ENCODE measurements at places on chromosomes 5 and 9.

- peak; percentile 63 for DNase-seq
These were observed 192.2 kb downstream of the TMEM167A start for GRCh38 chr5:82884821-82885471.

DNA sequence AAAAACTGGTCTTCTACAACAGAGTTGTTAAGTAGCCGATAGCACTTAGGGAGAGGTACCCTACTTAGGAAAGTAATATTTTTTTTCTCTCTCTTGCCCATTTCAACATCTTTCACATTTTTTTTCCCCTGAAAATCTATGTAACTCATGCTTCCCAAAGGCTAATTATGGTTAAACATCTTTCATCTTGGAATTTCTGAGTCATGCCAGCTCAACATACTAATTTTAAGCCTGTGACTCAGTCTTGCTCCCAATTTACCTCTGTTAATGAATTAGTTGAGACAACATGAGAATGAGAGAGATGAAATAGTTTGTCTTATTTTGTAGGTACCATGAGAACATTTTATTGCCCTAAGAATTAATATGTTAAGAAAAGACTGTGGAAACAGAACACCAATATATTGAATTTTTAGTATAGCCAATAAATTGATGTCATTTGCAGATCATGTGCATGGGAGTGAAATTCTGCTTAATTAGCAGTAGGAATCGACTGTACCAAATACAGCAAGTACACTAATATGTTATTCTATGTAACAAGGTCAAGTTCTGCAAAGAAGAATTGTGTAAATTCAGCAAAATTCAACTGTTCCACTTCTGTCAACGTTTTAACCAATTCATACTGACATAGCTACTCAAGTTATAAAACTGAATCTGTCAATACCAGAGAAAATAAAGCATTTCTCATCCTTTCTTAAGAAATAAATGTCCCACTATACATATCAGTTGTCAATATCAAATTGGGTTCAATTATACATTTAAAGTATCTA is 550.0 kb downstream of the PTPRD start:
- no peak for DNase-seq

- peak; percentile 37 for DNase-seq
These were observed 68.3 kb downstream of the IQGAP2 start for GRCh38 chr5:76471406-76471805.

- no peak for DNase-seq
These were observed 18.9 kb downstream of the TCF7 start for GRCh38 chr5:134133188-134133994.

DNA sequence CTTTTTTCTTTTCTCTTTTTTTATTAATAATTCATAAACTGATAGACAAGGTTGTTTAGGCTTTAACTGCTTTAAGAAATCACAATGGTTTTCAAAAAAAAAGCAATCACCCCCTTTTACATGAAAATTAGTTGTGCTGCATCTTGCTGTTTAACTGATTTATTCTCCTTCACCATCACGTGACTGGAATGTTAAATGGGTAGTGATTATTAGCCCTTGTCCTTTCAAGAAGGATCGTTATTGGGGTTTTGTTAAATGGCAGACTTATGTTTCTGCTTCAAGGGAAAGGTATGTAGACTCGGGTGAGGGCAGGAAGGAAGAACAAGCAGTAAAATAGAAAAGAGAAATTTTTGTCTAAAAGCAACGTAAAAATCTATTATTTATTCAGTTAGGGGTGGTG is 175.6 kb upstream of the TLE4 start:
- DNase-seq = no peak

GRCh38 chr9:5857928-5858327 is 25.0 kb upstream of the ERMP1 start:
- peak; percentile 97 for DNase-seq

DNA sequence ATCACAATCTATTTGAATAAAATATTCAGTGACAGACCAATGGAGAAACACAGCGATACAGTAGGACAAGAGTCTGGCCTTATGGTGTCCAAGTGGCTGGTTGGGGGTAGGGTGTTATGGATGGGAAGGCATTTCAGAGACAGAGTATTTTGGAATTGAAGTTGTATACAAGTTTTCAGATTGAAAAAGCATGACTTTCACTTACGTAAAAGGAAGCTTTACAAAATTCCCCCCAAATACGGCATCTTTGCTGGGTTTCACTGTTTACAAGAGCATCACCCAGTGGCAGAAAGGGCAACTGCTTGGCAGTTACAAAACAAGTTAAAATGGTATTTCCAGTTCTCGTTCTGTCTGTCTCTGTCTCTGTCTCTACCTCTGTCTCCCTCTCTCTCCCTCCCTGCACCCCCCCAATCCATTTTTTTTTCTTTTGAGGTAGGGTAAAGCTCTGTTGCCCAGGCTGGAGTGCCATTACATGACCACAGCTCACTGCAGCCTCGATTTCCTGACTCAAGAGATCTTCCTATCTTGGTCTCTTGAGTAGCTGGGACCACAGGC is 86.2 kb downstream of the PTPN3 start:
- DNase-seq = peak; percentile 78

DNA sequence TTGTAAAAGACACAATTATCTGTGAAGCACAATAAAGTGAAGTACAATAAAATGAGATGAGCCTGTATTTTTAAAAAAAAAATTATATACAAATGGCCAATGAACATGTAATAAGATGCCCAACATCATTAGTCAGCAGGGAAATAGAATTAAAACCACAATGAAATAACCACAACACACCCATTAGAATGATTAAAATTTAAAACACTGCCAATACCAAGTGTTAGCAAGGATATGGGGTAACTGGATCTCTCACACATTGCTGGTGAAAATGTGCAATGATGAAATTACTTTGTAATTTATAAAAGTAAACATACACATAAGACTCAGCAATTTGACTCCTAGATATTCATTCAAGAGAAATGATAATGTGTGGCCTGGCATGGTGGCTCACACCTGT is 62.8 kb downstream of the SHOC1 start:
- no peak for DNase-seq

DNA sequence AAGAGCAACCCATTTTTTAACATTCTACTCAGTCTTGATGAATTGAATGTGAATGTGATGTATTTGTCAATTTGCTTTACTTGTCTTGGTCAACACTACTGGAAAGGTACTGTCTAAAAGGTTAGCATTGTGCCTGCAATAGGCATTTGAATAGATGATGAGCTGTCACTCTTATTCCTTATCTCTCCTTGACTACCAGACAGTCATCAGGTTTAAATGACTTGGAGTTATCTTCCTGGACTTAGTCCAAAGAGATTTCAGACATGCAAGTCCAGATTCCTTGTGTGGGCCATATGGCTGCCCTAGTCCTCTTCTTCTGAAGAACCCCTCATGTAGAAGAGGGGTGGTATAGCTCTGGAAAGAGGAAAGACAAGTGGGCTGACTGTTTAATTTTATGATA is 4.8 kb downstream of the ARHGEF28 start:
- DNase-seq = no peak

- no peak for DNase-seq
These were observed 245.4 kb downstream of the RAB3C start for GRCh38 chr5:58828258-58828657.

DNA sequence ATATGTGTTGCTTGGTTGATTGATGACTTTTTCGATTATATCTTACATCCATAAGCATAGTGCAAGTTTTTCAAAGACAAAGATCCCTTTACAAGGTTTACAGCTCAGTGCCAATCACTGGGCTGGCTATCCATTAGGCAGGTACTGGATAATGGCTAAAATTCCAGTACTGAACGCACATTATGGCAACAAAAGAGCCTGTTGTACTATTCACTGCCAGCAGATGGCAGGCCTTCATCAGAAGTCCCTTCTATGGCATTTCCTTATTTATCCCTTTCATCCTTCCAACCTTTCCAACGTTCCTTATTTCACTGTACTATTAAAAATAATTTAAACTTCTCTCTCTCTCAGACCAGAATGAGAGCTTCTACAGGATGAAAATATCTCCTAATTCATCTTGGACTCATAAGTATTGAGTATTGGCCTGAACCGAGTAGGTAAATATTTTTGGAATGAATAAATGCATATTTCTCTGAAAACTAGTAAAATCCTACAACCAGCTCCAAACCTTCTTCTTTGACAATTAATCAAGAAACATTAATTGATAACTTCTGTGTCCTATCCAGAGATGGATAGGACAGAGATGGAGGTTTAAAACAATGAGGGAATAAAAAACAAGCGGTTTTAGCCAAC is 6.7 kb upstream of the WNT8A start:
- DNase-seq = peak; percentile 58

DNA sequence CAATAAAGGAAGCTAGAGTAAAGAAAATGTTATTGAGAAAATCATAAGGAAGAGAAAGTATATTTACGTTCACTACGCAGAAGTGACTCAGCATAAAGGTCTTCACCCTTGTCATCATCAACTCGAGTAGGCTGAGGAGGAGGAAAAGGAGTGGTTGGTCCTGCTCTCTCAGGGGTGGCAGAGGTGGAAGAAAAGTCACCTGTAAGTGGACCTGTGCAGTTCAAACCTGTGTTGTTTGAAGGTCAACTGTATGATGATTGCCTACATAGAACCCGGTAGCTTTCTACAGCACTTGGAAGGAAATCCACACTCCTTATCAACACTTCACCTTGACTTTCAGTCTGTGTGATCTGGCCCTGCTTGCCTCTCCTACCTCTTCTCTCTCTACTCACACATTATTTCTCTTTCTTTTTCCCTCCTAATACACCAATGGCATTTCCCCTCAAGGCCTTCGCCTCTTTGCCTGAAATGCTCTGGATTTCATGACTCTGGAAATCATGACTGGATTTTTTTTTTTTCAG is 109.3 kb upstream of the CPEB4 start:
- DNase-seq = peak; percentile 51

- DNase-seq = no peak
These were observed 103.3 kb downstream of the FBXL17 start for GRCh38 chr5:108278285-108279240.

DNA sequence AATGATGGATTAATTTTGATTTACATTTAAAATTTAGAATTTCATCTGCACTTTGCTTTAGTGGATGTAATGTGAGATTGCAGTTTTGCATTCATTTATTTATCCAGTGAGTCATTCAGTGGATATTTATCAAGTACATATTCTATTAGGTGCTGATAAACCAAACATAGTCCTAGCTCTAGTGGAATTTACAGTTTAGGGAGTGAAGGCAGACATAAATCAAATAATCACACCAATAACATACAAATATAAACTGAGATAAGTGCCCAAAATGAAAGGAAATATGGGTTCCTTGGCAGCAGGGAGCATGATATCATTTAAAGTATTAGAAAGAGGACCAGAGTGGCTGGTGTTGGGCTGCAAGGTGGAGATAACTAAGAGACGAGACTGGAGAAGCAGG is 14.7 kb upstream of the NIPBL start:
- no peak for DNase-seq

DNA sequence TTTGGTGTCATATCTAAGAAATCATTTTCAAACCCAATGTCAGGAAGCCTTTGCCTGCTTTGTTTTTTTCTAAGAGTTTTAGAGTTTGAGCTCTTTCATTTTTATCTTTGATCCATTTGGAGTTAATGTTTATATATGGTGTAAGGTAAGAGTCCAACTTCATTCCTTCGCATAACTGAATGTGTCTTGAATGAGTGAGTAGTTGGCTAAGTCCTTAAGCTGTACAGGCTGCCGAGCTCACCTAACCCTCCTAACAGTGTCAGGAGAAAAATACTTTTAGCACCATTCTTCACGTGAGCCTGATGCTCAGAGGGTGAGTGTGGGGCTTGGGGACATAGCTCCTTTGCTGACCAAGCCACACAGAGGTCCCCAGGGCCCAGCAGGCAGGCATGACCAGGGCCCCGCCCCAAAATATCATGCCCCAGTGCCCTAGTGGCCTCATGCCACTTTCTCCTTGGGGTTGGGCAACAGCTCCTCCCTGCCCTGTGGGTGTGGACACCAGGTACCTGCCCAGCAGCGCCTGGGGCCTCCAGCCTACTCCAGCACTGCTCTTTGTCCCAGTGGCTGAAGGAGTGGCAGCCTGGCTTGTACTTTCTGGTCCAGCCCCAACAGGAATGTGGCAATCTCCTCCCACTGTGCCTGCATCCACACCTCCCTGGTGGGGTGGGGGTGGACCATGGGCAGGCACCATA is 17.2 kb downstream of the PPARGC1B start:
- no peak for DNase-seq

DNA sequence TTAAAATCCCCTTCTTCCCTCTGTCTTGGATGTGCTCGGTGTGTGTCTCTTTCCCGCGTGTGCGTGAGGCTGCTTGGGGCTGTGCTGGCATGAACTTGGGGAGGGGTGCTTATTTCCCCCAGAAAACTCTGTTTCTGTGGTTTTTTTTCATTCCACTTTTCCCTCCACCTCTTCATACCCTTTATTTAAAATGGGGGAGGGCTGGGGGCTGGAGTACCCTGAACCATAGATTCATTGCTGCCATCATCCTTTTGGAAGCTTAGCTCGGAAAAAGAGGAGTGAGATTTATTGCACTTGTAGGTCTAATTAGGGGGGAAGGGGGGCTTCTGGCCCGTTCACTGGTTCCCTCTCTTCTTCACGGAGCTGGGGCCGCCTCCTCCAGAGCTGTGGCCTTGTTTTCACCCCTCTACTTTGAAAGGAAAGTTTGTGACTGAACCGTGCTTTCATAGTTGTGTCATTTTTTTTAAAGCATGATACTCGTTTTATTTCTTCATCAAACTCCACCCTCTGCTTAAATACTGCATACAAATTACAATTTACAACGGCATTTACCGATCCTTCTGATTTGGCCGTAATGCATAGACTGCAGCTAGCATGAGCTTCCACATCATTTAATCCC is 2.9 kb downstream of the NR2F1 start:
- DNase-seq = no peak

GRCh38 chr9:77935974-77936373 is 95.6 kb downstream of the GNAQ start:
- DNase-seq = peak; percentile 95

DNA sequence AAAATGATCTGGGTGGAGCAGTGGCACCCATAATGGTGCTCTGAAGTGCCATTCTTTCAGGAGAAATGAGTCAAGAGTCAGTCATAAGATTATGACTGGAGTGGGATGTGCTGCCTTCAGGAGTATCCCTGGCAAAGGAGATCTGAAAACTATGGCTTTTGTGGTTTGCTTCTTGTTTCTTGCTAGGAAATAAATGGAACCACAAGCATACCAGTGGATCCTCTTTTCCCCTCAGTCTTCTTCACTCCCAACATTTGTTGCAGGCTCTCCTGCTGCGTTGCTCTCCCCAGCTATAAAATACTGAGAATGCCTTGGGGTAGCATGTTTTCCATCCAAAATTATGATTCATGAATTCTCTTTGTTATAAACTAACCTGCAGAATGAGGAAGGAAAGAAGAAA is 199.1 kb downstream of the NNT start:
- no peak for DNase-seq

Measured in MV-4-11 (cell line).